ENCODE measurements at places on chromosomes 16 and 17. TPM values are rescaled to one million over a fixed set of nuclear protein-coding genes. Genes with fewer than 3 reads are reported as not detected.

PRR14 gene
- total RNA-seq = 9.0 TPM

BCKDK gene
- total RNA-seq = 17.8 TPM

TMC5 gene
- total RNA-seq = 0.69 TPM

C17orf107 gene
- total RNA-seq = 3.0 TPM

CDYL2 gene
- total RNA-seq = 24.9 TPM

NLE1 gene
- total RNA-seq = 20.5 TPM

CDH15 gene
- 0.23 TPM for total RNA-seq

SDR42E2 gene
- 0.23 TPM for total RNA-seq

EPN3 gene
- total RNA-seq = 0.23 TPM

MT1E gene
- 9.9 TPM for total RNA-seq

KRTAP2-1 gene
- not detected for total RNA-seq

MEOX1 gene
- not detected for total RNA-seq

CXCL16 gene
- 1.8 TPM for total RNA-seq

DNAI2 gene
- 0.92 TPM for total RNA-seq
